ENCODE measurements at places on chromosomes 12 and 14.
A peak's percentile ranks its signal among the peaks of the same experiment; 100 is the strongest.

DNA sequence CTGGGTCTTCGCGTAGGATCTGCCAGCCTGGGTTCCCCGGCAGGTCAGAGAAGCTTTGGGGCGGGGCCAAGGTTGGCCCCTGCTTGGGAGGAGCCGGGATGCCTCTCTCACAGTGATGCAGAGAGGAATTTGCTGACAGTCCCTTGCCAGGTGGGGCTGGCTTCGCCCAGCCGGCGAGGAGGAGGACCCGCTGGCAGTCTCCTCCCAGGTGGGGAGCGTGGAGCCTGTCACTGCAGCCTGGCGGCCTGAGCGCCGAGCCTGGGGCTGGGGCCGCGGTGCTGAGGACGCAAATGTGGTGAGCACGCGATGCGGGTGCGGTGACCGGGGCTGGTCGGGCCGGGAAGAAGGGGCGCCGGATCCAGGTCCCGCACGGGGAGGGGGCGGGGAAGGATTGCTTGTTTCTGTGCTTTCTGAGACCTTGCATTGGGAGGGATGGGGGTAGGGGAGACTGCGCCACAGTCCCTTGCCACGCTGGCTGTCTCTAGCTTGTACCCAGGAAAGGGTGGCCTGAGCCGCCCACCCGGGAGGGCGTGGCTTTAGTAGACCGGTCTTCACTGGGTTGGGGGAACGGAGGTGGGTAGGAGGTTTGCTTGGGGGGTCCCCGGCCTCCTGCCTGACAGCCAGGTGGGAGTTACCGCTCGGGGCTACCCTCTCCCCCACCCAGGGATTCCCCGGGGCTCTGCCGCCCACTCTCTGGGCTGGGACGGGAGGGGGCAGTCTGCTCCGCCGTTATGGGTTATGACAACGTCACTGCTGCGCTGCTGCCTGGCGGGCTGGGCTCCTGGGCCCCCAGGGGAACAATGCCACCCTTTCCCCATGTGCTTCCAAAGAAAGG, at the start of gene TMEM63C:
TMEM63C (plus strand) TSS at position 196 of the 835 bp plus-strand sequence. CDS start 37,016 bp downstream, outside the sequence.
- DNase-seq = peak; percentile 5

GRCh38 chr12:68944296-68945076, 11.5 kb upstream of the CPM start:
- no peak for DNase-seq

GRCh38 chr12:102920271-102920670, 3.2 kb upstream of the PAH start:
- DNase-seq = no peak

- no peak for DNase-seq
Observed at GRCh38 chr14:96225745-96226151, 21.1 kb downstream of the BDKRB2 start.

GRCh38 chr14:70847406-70848090, 38.2 kb upstream of the MAP3K9 start:
- no peak for DNase-seq

DNA sequence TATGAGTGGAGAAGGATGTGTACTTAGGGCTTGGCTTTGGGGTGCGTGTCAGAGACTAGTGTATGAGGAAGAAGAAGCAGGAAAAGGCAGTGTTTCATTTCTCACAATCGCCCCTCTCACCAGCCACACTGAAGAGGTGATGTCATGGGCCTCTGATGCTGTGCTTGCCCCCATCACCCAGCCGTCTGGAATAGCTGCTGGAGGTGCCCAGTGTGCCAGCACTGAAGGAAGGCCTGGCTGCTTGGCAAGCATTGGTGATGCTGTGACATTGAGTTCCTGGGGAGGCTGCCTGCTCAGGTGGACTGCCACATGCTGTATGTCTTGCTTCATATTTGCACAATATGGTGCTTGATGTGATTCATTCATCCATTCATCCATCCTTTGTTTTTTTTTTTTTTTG, 56.2 kb downstream of the CRADD start:
- DNase-seq = no peak

DNA sequence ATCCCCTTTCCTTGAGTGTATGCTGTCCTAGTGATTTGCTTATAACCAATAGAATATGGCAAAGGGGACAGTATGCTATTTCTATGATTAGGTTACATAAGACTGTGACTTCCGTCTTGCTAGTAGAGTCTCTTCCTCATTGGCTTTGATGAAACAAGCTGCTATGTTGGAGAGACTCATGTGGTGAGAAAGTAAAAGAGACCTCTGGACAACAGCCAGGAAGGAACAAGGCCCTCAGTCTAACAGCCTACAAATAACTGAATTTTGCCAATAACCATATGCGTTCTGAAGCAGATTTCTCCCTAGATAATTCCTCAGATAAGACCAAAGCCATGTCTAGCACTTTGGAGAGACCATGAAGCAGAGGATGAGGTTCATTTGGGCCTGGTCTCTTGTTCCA, 134.5 kb upstream of the NAV3 start:
- DNase-seq = no peak

DNA sequence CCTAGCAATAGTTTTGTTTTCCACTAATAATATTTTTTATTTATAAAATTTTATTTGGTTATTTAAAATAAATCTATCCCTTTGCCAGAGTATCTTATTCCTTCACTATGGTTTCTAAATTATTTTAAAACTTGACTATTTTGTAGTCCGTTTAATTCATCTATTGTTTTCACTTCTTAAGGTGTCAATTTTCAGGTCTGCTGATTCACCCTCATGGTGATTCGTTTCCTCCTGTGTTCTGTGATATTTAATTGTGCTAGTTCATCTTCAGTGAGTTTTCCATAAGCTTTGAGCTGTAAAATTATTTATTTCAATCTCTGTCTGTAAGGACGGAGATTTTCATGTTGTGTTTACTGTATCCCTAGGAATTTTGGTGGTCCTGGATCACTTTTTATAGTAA, 70.6 kb downstream of the SNAPC1 start:
- DNase-seq = no peak

DNA sequence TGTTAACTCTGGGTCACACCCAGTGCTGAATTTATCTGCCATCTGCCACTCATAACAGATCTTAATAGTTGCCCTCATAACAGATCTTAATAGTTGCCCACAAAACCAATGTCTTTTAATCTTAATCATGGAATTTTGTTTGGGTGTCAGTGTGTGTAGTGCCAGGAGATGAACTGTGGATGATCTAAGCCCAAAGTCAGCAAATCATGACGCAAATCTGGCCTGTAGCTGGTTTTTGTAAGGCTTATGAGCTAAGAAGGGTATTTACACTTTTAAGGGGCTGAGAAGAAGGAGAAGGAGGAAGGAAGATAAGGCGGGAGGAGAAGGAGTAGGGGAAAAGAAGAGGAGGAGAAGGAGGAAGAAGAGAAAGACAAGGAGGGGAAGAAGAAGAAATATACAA, 10.0 kb upstream of the IL26 start:
- no peak for DNase-seq

DNA sequence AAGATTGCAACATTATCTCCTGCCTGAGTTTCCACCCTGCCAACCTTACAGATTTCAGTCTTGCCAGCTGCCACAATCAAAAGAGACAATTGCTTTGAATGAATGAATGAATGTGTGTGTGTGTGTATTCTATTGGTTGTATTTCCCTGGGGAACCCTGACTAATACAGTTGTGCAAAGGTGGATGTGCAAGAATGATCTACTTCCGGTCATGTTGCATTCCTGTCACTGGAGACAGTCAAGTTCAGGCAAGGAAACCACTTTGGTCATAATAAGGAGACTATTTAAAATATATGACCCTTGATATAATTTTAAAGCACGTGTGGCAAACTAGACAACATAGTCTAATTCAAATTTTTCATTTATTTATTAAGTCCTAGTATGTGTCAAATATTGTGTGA, 13.1 kb downstream of the RERG start:
- no peak for DNase-seq

DNA sequence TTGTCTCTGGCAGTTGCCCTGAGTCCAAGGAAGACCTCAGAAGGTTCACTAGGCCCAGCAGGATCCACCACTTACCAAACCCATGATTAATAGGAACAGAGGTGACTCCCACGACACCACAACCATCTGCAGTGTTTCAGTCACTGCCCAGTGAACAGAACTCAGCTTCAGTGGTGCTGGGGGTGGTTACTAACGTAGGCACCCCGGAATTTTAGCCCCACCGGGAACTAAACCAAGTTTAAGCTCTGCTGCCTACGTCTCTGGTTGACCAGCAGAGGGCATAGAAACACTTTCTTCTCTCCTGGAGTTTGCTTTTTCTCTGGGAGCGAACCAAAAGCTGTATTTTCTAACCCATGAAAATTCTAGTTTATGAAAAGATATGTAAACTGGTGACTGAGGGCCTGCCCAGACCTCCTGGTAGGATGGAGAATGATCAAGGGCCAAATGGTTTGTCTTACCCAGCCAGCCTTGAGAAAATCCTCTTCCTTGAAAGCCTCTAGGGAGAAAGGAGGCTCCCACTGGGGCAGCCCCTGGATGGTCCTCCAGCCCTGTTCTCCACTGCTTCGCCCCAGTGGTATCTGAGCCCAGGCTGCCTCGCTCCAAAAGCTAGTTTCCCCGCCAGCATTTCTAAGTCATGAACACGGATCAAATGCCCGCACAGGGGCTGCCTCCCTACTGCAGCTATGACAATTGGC, 379.8 kb downstream of the DPF3 start:
- DNase-seq = no peak

DNA sequence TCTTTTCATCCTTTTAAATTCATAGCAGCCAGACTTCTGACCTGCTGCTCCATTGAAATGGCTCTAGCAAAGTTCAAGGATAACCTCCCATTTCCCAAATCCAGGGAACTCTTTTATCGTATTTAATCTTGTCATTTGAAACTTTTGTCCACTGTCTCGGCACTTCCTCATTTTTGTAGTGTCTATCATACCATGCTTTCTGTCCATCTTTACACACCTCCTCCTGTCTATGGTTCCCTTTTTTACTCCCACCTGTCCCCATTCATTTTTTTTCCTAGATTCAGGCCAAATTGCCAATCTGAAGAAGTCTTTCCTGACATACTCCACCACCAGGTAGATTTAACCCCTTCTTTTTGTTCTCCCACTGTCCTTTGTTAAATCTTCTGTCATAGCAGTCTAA, 31.0 kb downstream of the NFYB start:
- DNase-seq = no peak

GRCh38 chr12:102316723-102317122, 119.1 kb upstream of the PMCH start:
- DNase-seq = no peak

GRCh38 chr14:95125221-95125620, 32.1 kb downstream of the DICER1 start:
- no peak for DNase-seq

GRCh38 chr14:96062010-96062409, 22.8 kb downstream of the C14orf132 start:
- DNase-seq = no peak

GRCh38 chr14:66121859-66122258, 364.3 kb upstream of the CCDC196 start:
- no peak for DNase-seq

DNA sequence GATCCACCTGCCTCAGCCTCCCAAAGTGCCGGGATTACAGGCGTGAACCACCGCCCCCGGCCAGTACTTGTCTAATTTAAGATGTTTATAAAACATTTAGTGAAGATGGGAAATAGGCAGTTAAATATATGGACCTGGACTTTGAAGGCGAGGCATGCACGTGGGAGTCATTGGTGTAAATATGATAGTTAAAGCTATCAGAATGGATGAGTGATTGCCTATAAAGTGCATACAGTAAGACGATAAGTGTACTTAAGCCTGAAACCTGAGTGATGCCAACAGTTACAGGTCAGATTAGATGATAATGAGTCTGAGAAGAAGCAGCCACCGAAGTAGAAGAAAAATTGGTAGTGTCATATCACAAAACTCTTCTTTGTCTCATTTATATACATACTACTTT, 11.5 kb downstream of the RAD51B start:
- no peak for DNase-seq

DNA sequence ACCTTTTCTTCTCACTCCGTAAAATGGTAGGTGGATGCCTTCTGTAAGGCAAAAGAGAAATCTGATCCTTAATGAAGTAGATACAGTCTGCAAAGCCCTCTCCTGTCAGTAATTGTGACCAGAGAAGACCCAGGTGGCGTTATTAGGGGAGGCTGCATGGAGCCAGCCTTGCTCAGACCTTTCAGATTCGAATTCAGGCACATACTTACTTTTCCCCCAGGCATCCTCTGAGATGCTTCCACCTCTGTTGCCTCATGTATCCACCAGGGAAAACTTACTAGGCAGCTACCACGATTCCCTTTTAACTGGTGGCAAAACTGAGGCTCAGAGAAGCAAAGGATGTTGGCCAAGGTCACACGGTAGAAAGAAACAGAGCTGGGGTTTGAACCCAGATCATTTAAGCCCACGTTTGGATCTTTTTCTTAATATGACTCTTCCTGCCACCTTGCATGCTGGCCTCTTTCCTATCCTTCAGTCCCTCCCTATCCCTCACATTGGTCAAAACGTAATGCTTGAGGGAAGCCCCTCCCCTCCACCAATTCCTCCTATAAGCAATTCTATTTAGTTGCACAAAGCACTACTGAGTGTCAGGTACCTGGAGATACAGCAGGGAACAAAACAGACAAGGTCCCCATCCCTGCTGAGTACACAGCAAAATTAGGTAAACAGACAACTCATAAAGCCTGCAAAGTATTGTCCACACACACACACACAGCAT, 179.4 kb downstream of the KSR2 start:
- DNase-seq = no peak

DNA sequence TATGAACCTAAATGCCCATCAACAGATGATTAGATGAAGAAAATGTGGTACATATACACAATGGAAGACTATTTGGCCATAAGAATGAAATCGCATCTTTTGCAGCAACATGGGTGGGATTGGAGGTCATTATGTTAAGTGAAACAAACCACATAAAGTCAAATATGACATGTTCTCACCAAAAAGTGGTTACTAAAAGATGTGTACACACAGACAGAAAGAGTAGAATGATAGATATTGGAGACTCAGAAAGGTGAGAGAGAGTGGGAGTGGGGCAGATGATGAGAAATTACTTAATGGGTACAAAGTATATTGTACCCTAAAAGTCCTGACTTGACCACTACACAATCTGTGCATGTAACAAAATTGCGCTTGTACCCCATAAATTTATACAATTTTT, 19.6 kb downstream of the VWF start:
- DNase-seq = no peak

DNA sequence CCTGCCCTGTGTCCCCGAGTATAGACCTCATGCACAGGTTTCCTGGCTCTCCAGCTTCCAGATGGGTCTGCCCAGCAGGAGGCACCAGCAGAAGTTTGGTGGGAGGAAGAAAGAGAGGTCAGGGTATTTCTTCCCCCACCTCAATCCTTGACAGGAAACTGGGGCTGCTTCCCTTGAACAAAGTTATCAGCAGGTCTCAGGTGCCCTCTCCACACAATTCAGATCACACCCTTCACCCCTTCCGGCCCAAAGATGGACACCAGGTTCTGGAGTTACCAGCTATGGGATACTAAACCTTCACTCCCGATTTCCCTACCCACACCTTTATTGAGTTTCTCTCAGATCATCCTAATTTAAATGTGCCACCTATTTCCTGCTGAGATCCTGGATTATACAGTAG, 1.2 kb downstream of the SART3 start:
- no peak for DNase-seq

DNA sequence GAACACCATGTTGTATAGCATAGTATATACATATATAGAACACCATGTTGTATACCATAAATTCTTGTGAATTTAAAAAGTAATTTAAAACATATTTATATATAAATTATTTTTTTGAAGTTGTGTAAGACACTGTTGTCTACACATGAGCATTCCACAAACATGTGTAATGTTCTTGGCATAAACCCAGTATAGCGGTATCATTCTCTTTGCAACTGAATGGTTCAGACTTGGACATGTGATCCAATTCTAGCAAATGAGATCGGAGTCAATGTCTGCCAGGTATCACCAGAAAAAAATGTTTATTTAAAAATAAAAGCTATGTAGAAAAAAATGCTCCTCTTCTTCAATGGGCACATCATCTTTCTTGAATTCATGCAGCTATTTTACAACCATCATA, 33.9 kb downstream of the CEP290 start:
- DNase-seq = no peak
